Ovary (tissue), 10 donors: ENCODE measurements at places on chromosomes 3 and 15. TPM values are rescaled to one million over a fixed set of nuclear protein-coding genes. Genes with fewer than 3 reads are reported as not detected.
A peak's percentile ranks its signal among the peaks of the same experiment; 100 is the strongest.

DNA sequence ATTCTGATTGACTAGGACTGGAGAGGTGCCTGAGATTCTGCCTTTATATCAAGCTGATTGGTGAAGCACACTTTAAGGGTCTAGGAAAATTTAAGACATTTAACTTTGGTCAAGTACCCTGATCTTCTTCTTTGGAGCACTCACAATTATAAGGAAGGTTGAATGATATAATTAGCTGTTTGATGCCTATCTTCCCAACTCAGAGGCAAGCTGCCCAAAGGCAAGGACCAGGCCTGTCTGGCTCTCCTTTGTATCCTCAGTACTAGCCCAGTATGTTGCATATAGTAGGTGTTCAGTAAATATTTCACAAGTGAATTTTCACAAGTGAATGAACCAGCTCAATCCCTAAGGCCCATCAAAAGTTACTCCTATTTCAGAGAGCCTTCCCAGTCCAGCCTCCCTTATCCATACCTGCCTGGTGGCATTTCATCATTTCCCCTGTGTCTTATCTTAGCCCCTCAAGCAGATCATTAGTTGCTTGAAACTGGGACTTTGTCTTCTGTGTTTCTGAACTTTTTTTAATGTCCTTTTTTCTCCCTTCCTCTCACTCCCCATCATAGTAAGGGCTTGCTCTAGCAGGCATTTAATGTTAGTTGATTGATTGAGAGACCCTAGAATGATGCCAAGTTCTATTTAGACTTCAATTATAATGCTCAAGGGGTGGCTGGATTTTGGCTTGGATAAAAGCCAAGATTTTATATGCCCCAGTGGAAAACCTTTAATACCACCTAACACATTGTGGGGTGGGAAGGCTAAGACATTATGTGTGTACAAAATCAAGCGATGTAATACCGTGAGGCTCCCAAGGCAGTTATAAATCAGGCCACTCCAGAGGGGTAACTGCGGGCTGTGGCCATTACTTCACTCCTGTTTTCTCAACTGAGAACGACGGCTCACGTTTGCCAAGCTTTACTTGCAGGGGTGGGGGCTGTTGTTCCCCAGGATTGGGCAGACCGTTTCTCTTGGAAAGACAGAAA is 43.2 kb upstream of the BOC start:
- DNase-seq, result peak; percentile 51

DNA sequence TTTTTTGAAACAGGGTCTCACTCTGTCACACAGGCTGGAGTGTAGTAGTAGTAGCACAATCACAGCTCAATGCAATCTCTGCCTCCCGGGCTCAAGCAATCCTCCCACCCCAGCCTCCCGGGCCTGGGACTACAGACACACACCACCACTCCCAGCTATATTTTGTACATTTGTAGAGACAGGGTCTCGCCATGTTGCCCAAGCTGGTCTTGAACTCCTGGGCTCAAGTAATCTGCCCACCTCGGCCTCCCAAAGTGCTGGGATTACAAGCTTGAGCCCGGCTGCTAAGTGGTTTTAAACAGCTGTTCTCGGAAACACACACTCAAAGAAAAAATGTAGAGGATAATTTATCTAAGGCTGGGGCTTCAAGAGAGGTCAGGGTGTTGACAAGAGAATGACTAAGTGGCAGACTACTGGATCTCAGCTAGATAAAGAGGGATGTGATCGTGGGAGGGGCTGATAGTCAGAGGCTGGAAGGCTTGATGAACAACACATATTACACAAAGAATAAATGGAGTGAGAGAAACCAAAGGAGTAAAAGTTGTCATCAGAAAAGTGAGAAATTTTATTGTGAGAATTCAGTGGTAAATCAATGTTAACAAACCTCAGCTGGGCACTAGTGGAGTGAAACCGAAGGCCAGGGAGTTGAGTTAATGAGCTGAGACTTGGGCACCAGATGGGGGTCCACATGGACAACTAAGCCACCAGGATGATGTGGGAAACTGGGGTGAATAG is 6.7 kb downstream of the CCR5AS start:
- DNase-seq, result no peak

GRCh38 chr3:62638316-62638715 is 236.9 kb downstream of the CADPS start:
- DNase-seq, result no peak

GRCh38 chr15:75140080-75140879 is 61.4 kb upstream of the C15orf39 start:
- peak; percentile 53 for DNase-seq

GRCh38 chr3:44090036-44090435 is 151.7 kb upstream of the TOPAZ1 start:
- no peak for DNase-seq

GRCh38 chr3:124273651-124274050 is 281.7 kb upstream of the ROPN1 start:
- no peak for DNase-seq

DNA sequence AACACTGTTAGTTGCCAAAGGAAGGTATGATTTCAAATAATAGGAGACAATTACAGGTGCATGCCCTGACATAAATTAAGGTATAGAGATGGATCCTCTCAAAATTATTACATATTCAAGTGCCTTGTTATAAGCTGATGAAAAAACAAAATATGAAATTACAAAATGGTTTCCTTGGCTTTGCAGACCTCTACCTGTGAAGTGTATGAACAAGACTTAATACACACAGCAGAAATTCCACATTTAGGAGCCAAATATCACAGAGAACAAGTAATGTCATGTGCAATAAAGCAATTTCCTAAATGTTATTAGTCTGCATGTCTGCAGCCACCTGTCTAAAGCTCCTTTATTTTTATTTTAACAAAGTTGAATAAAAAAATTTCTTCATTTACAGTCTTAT is 151.5 kb downstream of the ALCAM start:
- DNase-seq, result no peak

- no peak for DNase-seq
Measured at GRCh38 chr15:74885461-74885860, 4.4 kb upstream of the MPI start.

The ARRDC4 gene
- 18.6 TPM for total RNA-seq
